ENCODE measurements at places on chromosomes 2 and 18. TPM values are rescaled to one million over a fixed set of nuclear protein-coding genes. Genes with fewer than 3 reads are reported as not detected.

GRCh38 chr2:24945907-24946306, 25.8 kb downstream of the DNAJC27 start:
- DNase-seq: no peak

ANKAR gene
- total RNA-seq: 2.1 TPM

DNA sequence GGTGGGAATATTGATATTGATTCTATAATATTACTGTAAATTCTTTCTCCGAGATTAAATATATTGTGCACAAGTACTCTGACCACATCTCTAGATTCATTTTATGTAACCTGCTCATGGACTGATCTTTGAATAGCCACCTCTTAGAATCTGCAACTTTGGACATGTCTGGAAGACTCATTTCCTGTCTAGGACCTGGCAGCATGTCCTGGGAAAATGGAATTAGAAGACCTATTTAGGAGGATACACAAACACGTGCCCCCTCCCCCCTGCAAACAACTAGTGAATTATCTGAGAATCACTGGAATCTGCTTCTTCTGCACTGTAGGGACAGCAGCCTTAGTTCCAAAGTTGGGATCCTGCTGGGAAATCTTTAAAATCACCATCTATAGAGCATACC, 94.1 kb downstream of the UBE2E3 start:
- no peak for DNase-seq

DNA sequence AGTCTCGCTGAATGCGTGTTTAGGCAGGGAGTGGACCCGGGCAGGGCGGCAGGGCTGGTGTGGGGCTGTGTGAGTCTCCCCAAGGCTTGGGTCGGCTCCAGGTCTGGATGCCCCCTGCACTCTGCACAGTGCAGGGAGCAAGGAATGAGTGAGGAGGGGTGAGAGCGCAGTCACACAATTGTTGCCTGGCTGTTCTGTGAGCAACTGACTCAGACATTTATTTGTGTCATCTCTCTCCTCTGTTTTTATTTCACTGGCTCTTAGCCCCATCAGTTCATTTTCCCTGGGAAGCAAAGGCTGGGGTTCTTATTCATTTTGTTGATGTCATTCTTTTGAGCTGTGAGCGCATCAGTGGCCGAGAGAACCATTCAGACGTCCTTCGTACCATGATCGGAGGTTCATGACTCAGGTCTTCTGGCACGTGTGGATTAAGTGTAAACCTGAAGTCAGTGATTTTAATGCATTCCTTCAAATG, 61.1 kb downstream of the GATA6 start:
- DNase-seq: no peak

- DNase-seq: no peak
Measured at GRCh38 chr2:190634381-190634780, 14.5 kb upstream of the NAB1 start.

DNA sequence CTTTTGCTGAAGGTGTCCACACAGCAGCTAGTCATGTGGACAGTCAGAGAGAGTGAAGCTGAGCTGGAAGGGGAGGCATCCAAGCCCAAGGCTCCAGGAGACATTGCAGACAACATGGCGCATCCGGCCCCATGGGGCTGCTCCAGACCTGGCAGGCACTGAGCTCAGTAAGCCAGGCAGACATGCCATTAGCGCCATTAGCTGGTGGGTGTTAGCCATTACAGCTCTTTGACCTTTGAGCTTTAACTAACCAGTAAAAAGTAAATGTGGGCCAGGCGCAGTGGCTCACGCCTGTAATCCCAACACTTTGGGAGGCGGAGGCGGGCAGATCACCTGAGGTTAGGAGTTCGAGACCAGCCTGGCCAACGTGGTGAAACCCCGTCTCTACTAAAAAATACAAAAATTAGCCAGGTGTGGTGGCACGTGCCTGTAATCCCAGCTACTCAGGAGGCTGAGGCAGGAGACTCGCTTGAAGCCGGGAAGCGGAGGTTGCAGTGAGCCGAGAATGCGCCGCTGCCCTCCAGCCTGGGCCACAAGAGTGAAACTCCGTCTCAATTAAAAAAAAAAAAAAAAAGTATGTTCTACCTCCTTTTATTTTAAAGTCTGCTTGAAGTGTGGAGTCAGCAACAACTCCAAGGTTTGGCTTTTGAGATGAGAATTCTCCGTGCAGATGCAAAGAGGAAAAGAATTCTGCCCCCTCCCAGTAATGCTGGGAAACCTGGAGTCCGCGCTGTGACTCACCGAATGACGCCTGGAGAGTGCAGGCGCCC, 69.4 kb downstream of the TWSG1 start:
- DNase-seq: no peak

GRCh38 chr2:117086174-117086942, 728.1 kb upstream of the DDX18 start:
- no peak for DNase-seq

DNA sequence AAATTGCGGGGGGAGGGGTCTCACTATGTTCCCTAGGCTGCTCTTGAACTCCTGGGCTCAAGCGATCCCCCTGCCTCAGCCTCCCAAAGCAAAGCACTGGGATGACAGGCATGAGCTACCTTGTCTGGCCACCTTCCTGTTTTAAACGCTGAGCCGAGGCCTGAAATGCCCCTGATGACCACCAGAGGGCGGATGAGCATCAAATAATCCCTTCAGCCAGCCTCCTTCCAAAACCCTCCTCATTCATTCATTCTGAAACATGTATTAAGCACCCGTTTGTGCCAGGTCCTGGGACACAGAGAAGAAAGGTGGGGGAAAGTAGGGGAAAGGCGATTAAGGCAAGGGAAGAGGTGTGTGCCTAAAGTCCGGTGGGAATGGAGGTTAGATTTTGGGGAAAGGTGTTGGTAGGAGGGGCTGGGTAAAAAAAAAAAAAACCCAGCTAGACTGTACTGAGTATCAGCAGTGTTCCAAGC, 30.7 kb upstream of the PTMA start:
- DNase-seq: peak; percentile 83

GRCh38 chr2:30443081-30443480, 4.0 kb upstream of the LCLAT1 start:
- no peak for DNase-seq

ITGB6 gene
- total RNA-seq: 84.8 TPM

GRCh38 chr18:6106091-6106685, 210.9 kb upstream of the TMEM200C start:
- DNase-seq: no peak

DNA sequence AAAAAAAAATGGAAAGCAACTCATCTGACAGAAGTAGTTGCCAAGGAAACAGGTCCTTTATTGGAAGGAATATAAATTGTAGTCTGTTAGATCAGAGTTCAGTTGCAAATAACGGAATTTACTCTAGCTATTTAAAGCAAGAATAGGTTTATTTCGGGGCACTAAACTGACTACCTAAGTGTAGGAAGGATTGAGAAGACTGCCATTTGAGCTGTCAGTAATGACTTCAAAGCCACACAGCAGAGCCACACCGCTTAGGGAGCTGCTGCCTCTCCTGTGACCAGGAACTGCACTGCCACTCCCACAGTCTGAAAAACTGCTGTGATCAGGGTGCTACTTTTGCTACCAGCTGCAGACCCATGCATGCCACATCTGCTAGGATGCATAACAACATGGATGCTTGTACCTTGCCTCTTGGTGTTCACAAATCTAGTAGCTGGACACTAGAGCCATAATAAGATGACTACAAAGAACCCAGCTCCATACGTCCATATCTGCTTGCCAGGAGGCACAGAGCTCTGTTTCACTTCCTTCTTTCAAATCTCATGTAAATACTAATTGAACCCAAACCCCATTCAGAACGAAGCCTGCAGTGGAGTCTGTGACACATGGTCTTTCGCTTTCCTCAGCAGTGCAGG, 2.2 kb downstream of the DSG2 start:
- no peak for DNase-seq

DNA sequence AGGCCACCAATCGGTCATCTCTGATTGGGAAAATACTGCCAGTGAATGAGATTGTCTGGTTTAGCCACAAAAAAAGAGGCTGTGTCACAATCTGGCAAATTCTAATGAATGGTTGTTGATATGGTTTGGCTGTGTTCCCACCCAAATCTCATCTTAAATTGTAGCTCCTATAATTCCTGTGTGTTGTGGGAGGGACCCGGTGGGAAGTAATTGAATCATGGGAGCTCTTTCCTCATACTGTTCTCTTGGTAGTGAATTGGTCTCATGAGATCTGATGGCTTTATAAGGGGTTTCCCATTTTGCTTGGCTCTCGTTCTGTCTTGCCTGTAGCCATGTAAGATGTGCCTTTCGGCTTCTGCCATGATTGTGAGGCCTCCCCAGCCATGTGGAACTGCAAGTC, 838.3 kb downstream of the SLC4A3 start:
- no peak for DNase-seq

PRKAG3 gene
- not detected for total RNA-seq

DNA sequence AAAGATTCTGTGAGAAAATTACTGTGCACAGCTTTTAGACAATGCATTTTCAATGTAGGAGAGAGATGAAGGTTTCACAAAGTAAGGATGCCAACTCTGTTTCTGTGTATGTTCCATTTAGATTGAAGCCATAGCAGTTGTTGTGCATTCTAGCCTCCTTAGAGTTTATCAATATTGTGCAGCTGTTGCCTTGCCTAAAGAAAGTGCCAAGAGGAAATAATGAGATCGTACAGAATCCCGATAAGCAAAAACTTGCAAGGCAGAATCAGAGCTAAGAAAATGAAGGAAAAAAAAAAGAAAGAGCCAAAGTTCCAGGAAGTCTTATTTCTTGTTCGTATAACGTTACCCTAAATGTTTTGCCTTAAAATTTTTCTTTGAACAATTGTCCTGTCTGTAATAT, 965.0 kb downstream of the DCDC2C start:
- DNase-seq: no peak

DNA sequence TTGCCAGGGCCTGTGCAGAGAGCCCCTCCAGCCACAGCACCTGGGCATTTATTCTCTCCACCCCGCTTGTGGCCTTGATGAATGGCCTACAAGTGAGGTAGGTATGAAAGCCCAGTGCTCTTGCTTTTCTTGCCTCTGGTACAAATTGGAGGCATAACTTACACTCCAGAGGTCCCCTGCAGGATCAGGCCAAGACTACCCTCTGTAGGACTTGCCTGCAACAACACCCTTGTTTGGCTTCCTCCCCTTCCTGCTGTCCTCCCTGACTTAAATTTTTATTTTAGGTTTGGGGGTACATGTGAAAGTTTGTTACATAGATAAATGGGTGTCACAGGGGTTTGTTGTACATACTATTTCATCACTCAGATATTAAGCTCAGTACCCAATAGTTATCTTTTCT, 95.7 kb downstream of the CDC42EP3 start:
- DNase-seq: no peak

DNA sequence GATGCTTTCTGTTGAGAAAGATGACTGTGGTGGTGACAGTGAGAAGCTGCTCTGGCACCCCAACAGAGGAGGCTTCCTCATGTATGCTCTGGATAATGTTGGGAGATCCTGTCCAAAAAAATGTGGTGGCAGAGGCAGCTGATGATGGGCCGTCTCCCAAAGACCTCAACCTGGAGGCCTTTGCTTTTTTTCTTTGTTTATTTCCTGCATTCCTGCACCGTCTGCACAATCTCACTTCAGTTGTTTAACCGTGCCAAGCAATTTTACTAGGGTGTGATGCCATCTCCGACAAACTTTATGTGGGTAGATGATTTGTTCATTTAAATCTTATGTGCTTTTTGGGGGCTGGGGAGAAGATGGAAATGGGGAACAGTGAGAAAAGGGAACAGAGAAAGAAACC, 62.2 kb upstream of the IGFBP5 start:
- no peak for DNase-seq

DNA sequence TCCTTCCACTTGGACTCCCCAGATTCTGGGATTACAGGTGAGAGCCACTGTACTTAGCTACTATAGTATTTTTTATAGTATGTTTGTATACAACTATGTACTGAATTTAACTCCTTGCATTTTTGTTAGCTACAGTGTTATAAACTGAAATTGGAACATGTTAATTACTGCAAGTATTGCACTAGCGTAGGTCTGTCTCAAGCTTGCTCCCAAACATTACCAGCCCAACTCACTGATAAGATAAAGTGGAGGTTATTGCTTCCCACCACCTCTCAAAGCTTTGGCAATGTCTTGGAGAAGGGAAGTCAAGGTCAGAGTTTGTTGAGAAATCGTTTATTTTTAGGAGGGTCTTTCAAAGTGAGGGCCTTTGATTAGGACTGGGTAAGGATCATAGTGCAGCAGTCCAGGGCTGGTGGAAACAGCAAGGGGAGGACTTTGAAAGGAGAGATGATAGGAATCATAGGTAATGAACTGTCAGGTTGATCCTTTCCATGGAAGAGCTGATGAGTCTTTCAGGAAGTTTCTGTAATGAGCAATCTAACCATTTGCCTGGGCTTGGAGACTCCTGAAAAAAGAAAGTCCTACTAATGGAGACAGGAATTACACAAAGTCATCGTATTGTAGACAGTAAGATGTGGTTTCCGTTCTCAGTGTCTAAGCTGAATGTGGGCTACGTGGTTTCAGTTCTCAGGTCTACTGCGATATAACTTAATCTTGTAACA, 257.1 kb downstream of the MYO3B start:
- no peak for DNase-seq

DNA sequence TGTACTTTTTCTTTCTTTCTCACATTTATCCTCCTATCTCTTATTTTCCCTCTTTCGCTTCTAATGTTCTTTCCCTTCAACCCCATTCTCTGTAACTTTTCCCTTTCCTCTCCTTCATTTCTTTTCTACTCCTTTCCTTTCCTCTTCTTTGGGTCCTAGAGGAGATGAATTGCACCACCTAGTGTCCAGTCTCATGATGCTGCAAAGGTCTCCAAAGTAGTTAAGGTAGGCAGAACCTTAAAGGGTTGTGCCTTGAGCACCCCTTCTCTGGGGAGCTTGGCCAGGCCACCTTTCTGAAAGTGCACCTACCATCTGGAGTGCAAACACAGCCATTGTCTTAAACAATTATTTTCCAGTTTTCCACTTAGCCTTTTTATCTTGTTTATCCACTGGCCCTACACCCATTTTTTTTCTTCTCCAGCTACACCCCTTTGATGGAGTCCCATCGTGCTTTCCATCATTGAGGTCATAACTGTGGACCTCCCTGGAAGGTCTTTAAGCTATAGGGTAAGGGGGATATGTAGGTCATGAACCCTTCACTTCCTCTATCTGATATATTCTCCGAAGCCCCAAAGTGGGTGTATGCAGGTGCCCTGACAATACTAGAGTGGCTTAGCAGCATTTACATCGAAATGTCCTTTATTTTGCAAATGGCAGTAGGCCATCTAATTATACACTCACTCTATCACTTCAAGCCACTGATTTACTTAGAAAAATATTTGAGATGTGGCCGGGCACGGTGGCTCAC, 155.9 kb downstream of the ESCO1 start:
- DNase-seq: peak; percentile 57

- no peak for DNase-seq
Measured at GRCh38 chr2:174914853-174915760, 90.1 kb downstream of the CHN1 start.

ARHGEF33 gene
- 0.71 TPM for total RNA-seq

MDH1B gene
- total RNA-seq: 1.9 TPM

DNA sequence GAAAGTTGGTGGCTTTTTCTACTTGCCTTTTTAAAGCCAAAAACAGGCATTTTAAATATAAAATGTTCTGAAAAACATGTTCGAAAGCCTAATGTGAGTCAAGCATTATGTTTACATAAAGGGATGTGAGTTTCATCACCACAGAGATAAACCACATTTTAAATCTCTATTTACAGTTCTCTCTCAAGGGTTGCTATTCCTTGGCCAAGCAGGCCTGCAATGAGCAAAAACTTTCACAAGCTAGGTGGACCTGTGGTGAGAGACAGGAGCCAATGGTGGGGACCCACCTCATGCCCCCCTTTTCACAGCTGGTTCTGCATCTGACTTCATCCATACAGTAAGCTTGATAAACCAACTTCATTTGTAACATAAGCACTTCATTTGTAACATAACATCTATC, 65.1 kb downstream of the CUL3 start:
- DNase-seq: no peak

Data from Calu3 (cell line).